Kidney (tissue), 22 donors: ENCODE measurements at places on chromosomes 11 and 22. TPM values are rescaled to one million over a fixed set of nuclear protein-coding genes. Genes with fewer than 3 reads are reported as not detected.
A peak's percentile ranks its signal among the peaks of the same experiment; 100 is the strongest.

Gene APOBEC3H
- total RNA-seq, result 0.79 TPM

DNA sequence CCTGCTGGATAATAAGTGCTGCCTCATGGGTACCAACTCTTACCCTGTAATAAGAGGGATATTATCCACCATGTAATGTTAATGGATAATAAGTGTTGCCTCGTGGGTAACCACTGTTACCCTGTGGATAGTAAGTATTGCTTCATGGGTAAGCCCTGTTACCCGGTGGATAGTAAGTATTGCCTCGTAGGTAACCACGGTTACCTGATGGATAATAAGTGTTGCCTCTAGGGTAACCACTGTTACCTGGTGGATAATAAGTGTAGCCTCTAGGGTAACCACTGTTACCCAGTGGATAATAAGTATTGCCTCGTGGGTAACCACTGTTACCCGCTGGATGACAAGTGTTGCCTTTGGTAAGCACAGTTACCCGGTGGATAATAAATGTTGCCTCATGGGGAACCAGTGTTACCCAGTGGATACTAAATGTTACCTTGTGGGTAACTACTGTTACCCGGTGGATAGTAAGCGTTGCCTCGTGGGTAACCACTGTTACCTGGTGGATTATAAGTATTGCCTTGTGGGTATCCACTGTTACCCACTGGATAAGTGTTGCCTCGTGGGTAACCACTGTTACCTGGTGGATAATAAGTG, 18.6 kb upstream of the NXPE4 start:
- DNase-seq, result no peak

- DNase-seq, result no peak
Measured at GRCh38 chr11:22559416-22559815, 66.2 kb downstream of the FANCF start.

- DNase-seq, result peak; percentile 81
Measured at GRCh38 chr11:94183886-94184264, 55.2 kb downstream of the PANX1 start.

Gene OR5D16
- not detected for total RNA-seq

Gene NRIP3
- total RNA-seq, result 1.6 TPM

Gene TSPAN18
- 38.1 TPM for total RNA-seq

Gene PRR5L
- 17.5 TPM for total RNA-seq

GRCh38 chr22:50144005-50144614, 26.4 kb upstream of the PANX2 start:
- DNase-seq, result no peak

GRCh38 chr11:120431633-120432032, 79.9 kb upstream of the GRIK4 start:
- DNase-seq, result peak; percentile 6

Gene PRDM10
- 8.0 TPM for total RNA-seq

DNA sequence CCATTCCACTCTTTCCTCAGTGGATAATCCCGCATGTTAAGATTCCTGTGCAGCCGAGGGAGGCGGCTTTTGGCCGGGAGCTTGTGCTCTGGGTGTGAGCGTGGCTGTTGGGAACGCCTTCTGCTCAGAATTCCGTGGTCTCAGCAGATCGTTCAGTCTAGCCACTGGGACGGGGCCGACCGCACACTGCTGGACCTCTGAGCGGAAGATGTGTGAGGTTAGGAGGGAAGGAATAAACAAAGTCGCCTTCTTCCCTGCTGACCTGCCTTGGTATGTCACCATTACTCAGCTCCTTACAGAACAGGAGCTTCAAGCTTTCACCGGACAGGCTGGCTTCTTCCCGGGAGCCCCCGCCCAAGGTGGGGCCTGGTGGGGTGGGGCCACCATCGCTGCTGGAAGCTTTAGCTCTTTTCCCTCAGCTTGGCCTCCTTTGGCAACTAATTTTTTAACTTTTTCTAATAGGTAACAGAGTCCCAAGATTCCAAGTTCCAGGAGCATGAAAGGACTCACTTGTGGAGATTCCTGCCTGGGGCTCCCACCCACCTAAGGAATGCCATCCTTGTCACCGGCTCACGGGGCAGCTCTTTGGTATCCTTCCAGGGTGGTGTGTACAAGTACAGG, 22.5 kb upstream of the SEPTIN5 start:
- peak; percentile 56 for DNase-seq

DNA sequence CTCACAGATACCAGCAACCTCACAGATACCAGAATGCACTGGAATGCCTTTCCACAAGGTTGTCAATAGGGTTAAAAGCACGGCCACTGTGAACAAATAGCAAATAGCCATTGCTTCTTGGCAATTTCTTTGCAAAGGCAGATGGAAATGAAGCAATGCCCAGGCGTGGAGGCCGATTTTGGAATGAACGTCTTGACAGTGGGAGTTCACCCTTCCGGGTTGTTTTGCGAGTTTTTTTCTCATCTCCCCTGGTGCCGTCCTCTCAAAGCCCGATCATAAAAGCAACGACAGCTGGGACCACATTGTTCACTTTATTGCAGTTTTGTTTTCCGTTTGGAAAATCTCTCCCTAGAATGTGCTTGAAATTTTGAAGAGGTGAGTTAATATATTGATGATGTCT, 38.0 kb upstream of the CD82 start:
- no peak for DNase-seq

Gene OR8K3
- not detected for total RNA-seq

GRCh38 chr22:32130464-32130863, 28.6 kb downstream of the C22orf42 start:
- no peak for DNase-seq
